ENCODE measurements at places on chromosomes 7 and 10.

GRCh38 chr10:78659598-78659967 is 409.2 kb upstream of the ZMIZ1 start:
- no peak for DNase-seq
- H3K36me3 ChIP-seq = no peaks in the 10 kb centered on the region
- no peak overlapping the region for H3K27ac ChIP-seq
- H3K27me3 ChIP-seq = no peaks in the 10 kb centered on the region
- H3K4me3 ChIP-seq = no peak overlapping the region
- no peaks in the 10 kb centered on the region for H3K4me1 ChIP-seq

GRCh38 chr7:149423449-149424110 is 37.3 kb downstream of the ZNF777 start:
- H3K4me1 ChIP-seq = no peaks in the 10 kb centered on the region
- no peak overlapping the region for H3K27ac ChIP-seq
- H3K36me3 ChIP-seq = no peaks in the 10 kb centered on the region
- DNase-seq = peak; percentile 55

GRCh38 chr7:138887085-138887710 is 89.2 kb upstream of the ATP6V0A4 start:
- DNase-seq = no peak
- no peaks in the 10 kb centered on the region for H3K27me3 ChIP-seq
- no peaks in the 10 kb centered on the region for H3K4me1 ChIP-seq
- H3K36me3 ChIP-seq = no peaks in the 10 kb centered on the region

- no peak for DNase-seq
- no peaks in the 10 kb centered on the region for H3K27me3 ChIP-seq
- H3K27ac ChIP-seq = no peak overlapping the region
These were observed 6.6 kb upstream of the BHLHA15 start for GRCh38 chr7:98204670-98205069.

DNA sequence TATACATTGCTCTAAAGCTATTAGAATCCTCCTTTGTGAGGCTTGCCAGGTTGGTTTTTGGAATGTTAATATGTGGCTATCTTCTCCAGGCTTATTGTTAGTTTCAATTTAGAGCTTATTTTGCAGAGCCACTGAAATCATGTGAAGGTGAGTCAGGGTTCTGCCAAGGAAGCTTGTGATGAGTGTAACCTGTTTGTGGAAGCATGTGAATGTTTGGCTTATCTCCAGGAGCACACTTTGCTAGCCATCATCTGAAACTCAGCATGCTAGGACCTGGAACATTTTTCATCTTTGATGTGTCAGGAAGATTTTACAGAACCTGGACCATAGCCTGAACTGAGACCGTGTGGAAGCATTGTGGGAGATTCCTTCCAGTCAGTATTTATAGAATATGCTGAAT is 197.3 kb downstream of the PPP1R9A start:
- no peaks in the 10 kb centered on the region for H3K27me3 ChIP-seq
- H3K4me3 ChIP-seq = no peak overlapping the region

GRCh38 chr7:92968502-92968901 is 132.1 kb upstream of the CDK6 start:
- no peak for DNase-seq
- no peak overlapping the region for H3K27ac ChIP-seq
- no peaks in the 10 kb centered on the region for H3K27me3 ChIP-seq
- no peaks in the 10 kb centered on the region for H3K36me3 ChIP-seq

GRCh38 chr10:130778166-130778545 is 533.4 kb downstream of the TCERG1L start:
- no peak overlapping the region for H3K27ac ChIP-seq
- no peak for DNase-seq
- no peaks in the 10 kb centered on the region for H3K36me3 ChIP-seq
- H3K27me3 ChIP-seq = no peaks in the 10 kb centered on the region
- peaks cover 3% of the 10 kb centered on the region for H3K4me1 ChIP-seq
- H3K4me3 ChIP-seq = no peak overlapping the region

DNA sequence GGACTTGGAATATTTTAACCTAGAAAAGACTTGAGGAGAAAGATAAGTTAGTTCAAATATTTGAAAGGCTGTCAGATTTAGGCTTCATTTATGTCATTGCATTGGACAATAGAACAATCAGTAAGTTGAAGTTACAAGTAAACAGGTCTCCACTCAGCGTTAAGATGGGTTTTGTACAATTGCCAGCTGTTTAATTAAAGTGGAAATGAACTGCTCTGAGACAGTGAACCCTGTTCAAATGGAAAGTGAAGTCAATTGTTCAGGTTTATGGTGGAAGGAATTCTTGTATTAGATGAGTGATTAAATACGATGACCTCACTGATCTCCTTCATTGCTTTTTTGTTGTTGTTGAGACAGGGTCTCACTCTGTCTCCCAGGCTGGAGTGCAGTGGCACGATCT is 151.7 kb downstream of the PLXDC2 start:
- no peak overlapping the region for H3K27ac ChIP-seq
- no peaks in the 10 kb centered on the region for H3K27me3 ChIP-seq
- H3K4me3 ChIP-seq = no peak overlapping the region
- no peaks in the 10 kb centered on the region for H3K36me3 ChIP-seq
- H3K4me1 ChIP-seq = peaks cover 16% of the 10 kb centered on the region
- no peak for DNase-seq

- H3K27ac ChIP-seq = no peak overlapping the region
- H3K4me3 ChIP-seq = no peak overlapping the region
- no peaks in the 10 kb centered on the region for H3K36me3 ChIP-seq
- H3K27me3 ChIP-seq = no peaks in the 10 kb centered on the region
- H3K4me1 ChIP-seq = no peaks in the 10 kb centered on the region
These were observed 75.9 kb downstream of the BMPER start for GRCh38 chr7:33981226-33981625.

DNA sequence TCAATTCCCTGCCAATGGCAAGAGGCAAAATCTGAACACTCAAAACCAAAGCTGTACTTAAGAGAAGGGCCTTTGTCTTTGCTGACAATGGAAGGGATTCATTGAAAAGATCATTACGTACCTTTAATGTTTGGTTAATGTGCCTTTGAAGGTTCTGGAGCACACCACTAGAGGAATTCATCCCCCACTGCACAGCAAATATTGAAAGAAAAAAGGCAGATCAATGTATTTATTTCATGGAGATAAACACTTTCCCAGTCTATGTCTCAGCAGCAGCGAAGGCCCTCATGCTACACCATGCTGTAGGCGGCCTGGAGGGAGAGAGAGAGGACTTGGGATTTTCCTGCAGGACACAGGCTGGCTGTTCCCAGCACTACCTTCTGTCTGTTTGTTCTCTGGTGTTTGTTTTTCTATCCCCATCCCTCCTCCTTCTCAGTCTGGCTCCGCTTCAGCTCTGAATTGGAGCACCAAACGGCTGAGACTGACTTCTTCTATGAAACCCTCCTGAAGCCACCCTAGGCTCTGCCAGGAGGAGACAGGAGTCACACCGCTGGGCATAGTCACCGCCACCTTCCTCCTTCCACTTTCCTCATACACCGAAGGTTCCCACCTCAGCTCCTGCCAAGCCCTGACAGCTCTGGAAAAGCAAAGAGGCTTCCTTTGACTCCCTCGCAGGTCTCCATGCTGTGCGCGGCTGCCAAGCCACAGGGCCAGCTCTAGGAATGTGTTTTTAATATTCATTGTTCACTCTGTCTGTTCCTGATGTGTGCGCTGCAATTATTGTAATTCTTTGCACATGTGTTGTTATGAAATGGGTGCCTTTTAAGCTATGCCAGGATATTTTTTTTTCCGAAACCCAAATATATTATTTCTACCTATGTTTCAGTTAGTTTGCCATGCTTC is 301.5 kb downstream of the FZD1 start:
- no peaks in the 10 kb centered on the region for H3K27me3 ChIP-seq
- H3K27ac ChIP-seq = no peak overlapping the region
- no peaks in the 10 kb centered on the region for H3K36me3 ChIP-seq
- no peaks in the 10 kb centered on the region for H3K4me1 ChIP-seq
- no peak overlapping the region for H3K4me3 ChIP-seq

DNA sequence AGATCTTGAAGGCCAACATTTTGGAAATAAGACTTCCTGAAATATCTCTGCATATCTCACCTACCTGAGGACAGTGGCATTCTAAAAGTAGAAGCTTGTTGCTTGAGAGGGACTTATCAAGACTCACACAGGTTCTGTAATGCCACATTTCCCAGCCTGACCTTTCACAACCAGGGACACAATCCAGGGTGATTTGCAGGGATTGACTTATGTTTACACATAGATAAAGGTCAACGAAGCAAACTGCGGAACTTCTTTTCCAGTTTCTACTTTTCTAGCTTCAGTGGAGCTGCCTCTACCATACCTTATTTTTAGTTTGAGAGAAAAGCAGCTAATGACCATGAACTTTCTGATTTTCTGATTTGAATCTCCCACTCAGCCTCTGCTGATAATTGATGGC is 148.7 kb downstream of the SLC16A9 start:
- H3K4me3 ChIP-seq = no peak overlapping the region
- no peaks in the 10 kb centered on the region for H3K27me3 ChIP-seq
- no peak for DNase-seq
- H3K4me1 ChIP-seq = no peaks in the 10 kb centered on the region
- no peaks in the 10 kb centered on the region for H3K36me3 ChIP-seq

GRCh38 chr7:135414850-135415439 is 95.0 kb downstream of the CNOT4 start:
- DNase-seq = peak; percentile 72
- H3K27ac ChIP-seq = no peak overlapping the region
- H3K27me3 ChIP-seq = no peaks in the 10 kb centered on the region
- H3K36me3 ChIP-seq = no peaks in the 10 kb centered on the region
- no peaks in the 10 kb centered on the region for H3K4me1 ChIP-seq
- H3K4me3 ChIP-seq = no peak overlapping the region

DNA sequence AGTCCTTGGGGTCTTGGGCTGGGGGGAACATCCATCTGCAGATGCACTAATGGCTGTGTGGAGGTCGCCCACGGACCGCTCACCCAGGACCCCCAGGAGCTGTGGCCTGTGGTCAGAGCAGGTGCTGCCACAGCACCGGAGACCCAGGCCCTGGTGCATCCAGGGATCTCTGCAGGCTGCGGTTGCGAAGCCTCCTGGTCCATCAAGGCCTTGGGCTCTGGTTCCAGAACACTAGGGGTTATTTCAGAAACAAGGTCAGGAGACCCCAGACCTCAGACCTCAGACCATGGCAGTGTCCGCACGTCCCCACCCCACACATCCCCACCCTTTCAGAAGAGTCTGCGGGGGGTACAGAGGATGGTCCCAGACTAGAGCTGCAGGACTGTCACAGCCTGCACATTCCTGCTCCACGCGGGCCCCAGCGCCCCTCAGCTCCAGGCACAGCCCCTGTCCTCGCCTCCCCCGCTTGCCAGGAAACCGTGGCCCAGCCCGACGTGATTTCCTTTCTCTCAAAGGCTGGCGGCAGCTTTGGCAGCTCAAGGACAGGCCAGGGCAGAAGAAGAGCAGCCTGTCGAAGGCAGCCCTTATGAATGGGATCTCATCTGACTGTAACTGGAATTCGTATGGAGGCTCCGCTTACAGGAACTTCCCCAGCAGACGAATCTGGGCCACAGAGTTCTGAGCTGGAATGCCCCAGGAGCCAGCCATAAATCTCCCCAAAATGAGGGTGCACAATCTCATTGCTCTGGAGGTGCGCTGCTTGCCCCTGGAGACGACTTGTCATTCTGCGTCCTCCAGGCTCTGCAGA is 136.2 kb upstream of the RET start:
- H3K4me1 ChIP-seq = no peaks in the 10 kb centered on the region
- DNase-seq = no peak
- H3K4me3 ChIP-seq = no peak overlapping the region
- no peak overlapping the region for H3K27ac ChIP-seq
- H3K27me3 ChIP-seq = no peaks in the 10 kb centered on the region

GRCh38 chr7:131530137-131530536 is 26.3 kb downstream of the PODXL start:
- no peaks in the 10 kb centered on the region for H3K36me3 ChIP-seq
- DNase-seq = no peak
- peaks cover 11% of the 10 kb centered on the region for H3K4me1 ChIP-seq
- H3K4me3 ChIP-seq = no peak overlapping the region

- no peaks in the 10 kb centered on the region for H3K27me3 ChIP-seq
- H3K4me1 ChIP-seq = no peaks in the 10 kb centered on the region
- no peak for DNase-seq
- H3K4me3 ChIP-seq = no peak overlapping the region
These were observed 43.1 kb downstream of the FEZF1 start for GRCh38 chr7:122261442-122261841.

GRCh38 chr7:69588773-69589172 is 9.5 kb upstream of the AUTS2 start:
- H3K27ac ChIP-seq = no peak overlapping the region
- H3K4me1 ChIP-seq = no peaks in the 10 kb centered on the region
- no peaks in the 10 kb centered on the region for H3K27me3 ChIP-seq
- no peaks in the 10 kb centered on the region for H3K36me3 ChIP-seq

- no peak for DNase-seq
- no peaks in the 10 kb centered on the region for H3K27me3 ChIP-seq
- H3K36me3 ChIP-seq = no peaks in the 10 kb centered on the region
- no peak overlapping the region for H3K4me3 ChIP-seq
- H3K4me1 ChIP-seq = no peaks in the 10 kb centered on the region
These were observed 29.8 kb downstream of the SEM1 start for GRCh38 chr7:96679886-96680285.

GRCh38 chr7:104535841-104536240 is 207.4 kb downstream of the LHFPL3 start:
- H3K27ac ChIP-seq = no peak overlapping the region
- no peaks in the 10 kb centered on the region for H3K4me1 ChIP-seq
- no peaks in the 10 kb centered on the region for H3K27me3 ChIP-seq
- no peaks in the 10 kb centered on the region for H3K36me3 ChIP-seq
- H3K4me3 ChIP-seq = no peak overlapping the region
- DNase-seq = no peak

- peak; percentile 53 for DNase-seq
- no peaks in the 10 kb centered on the region for H3K36me3 ChIP-seq
- H3K4me1 ChIP-seq = peaks cover 3% of the 10 kb centered on the region
- H3K27ac ChIP-seq = peak overlapping the region; percentile 17
- no peak overlapping the region for H3K4me3 ChIP-seq
These were observed 31.3 kb downstream of the THNSL1 start for GRCh38 chr10:25047591-25048301.

- DNase-seq = peak; percentile 27
- no peak overlapping the region for H3K27ac ChIP-seq
- H3K36me3 ChIP-seq = no peaks in the 10 kb centered on the region
- peaks cover 4% of the 10 kb centered on the region for H3K4me1 ChIP-seq
- H3K27me3 ChIP-seq = no peaks in the 10 kb centered on the region
- no peak overlapping the region for H3K4me3 ChIP-seq
These were observed 64.0 kb downstream of the MAD1L1 start for GRCh38 chr7:2168615-2169311.

GRCh38 chr7:4693749-4694148 is 11.7 kb downstream of the FOXK1 start:
- no peaks in the 10 kb centered on the region for H3K27me3 ChIP-seq
- H3K4me1 ChIP-seq = peaks cover 35% of the 10 kb centered on the region
- H3K4me3 ChIP-seq = no peak overlapping the region
- no peak for DNase-seq
- no peaks in the 10 kb centered on the region for H3K36me3 ChIP-seq

All from testis (tissue), 5 donors.